Ovary (tissue), 10 donors: ENCODE measurements at places on chromosomes 4 and X.
A peak's percentile ranks its signal among the peaks of the same experiment; 100 is the strongest.

- peak; percentile 34 for DNase-seq
Measured at GRCh38 chr4:102299354-102300107, 45.8 kb downstream of the SLC39A8 start.

- DNase-seq, result no peak
Measured at GRCh38 chr4:48804584-48805301, 24.7 kb upstream of the FRYL start.

GRCh38 chrX:22585831-22586230 lies 313.1 kb downstream of the CBLL2 start:
- no peak for DNase-seq

GRCh38 chrX:133913658-133914388 lies 71.6 kb downstream of the GPC3 start:
- no peak for DNase-seq
